MM.1S (cell line): ENCODE measurements at places on chromosomes 2 and 18.
A peak's percentile ranks its signal among the peaks of the same experiment; 100 is the strongest.

DNA sequence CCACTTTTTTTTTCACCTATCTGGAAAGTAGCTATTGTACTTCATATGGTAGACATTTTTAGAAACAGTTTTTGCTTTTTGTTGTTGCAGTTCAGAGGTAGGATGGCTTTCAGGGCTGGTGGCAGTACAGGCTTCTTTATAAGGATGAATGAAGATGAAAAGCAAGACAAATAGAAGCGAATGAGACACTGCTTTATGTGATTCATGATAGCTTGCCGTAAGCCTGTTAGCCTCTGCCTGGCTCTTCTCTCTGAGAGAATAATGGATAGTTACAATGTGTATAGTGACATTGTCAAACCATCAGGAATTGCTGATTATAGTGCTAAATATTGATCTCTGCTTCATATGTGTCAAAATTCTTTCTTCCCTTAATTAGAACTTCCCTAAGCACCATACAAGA is 173.7 kb downstream of the NR4A2 start:
- no peak for DNase-seq

GRCh38 chr2:240467659-240468302 is 32.3 kb downstream of the GPC1 start:
- DNase-seq: no peak

DNA sequence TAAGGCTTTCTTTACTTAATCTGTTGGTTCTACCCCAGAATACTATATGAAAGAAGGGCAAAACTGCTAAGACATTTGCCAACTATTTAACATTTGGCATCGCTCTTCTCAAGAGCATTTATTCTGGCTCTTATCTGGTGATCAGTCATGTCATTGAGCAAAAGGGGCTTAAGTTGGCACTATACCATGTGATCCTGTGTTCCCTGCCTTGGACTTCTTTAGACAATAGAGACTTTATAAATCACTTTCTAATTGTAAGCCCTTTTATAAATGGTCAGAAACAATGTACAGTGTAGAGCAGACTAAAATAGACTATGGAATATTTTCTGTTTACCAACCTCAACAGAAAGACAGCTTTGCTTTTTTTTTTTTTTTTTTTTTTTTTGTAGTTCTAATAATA is 52.1 kb downstream of the GTF3C3 start:
- DNase-seq: no peak

- DNase-seq: no peak
These were observed 708.4 kb downstream of the RNF144A start for GRCh38 chr2:7625392-7626138.

DNA sequence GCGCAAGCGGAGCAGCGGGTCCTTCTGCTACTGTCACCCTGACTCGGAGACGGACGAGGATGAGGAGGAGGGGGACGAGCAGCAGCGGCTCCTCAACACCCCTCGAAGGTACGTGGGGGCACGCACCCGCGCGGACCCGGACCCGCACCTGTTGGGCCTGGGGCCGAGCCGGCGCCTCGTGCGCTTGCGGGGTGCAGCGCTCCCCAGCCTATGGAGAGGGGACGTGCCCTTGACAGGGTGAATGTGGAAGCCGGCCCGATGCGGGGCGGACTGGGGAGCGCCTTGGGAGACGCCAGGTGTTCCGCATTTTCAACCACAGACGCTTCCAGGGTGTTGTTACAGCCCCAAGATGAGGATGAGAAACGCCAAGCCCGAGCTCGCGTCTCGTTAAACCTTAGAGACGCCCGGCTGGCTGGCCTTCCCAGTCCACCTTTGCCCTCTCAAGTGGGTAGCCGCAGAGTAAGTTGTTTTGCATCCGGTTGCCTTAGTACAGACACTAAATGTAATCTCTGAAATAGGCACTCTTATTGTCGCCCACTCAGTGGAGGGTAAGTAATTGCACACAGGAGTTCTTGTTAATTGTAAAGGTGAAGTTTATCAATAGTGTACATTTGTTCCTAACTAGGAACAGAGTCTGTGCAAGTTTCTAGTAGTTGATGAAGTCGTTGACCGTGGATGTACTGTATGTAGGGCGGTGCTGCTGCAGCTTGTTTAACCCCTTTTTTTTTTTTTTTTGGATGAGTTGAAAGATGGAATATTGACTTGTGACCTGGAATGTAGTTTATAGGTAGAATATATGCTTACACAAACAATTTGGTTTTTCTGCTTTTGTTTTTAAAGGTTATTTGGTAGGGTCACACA is 815 bp downstream of the GMCL1 start:
- peak; percentile 41 for DNase-seq

GRCh38 chr2:21910832-21911507 is 787.2 kb downstream of the TDRD15 start:
- peak; percentile 75 for DNase-seq

- DNase-seq: peak; percentile 60
These were observed 3.3 kb upstream of the SPRED2 start for GRCh38 chr2:65435625-65436168.

DNA sequence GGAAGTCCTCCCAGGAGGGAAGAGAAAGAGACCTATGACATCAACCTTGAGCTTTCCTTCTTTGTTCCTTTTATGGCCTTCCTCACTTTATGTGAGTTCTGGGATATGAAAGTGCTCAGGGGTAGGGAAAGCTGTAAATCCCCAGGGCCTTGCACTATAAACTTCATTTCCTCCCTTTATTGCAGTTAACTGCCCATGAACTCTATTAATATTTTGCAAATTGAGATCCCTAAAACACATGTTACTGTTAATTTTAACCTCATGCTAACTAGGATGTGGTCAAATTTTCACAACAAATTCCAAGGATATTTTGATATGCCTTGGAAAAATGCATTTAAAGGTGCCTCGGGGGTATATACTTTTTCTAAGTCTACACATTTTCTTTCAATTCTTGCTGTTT is 359.9 kb downstream of the OSR1 start:
- no peak for DNase-seq

- no peak for DNase-seq
These were observed 621.2 kb downstream of the DCDC2C start for GRCh38 chr2:4324531-4324930.

DNA sequence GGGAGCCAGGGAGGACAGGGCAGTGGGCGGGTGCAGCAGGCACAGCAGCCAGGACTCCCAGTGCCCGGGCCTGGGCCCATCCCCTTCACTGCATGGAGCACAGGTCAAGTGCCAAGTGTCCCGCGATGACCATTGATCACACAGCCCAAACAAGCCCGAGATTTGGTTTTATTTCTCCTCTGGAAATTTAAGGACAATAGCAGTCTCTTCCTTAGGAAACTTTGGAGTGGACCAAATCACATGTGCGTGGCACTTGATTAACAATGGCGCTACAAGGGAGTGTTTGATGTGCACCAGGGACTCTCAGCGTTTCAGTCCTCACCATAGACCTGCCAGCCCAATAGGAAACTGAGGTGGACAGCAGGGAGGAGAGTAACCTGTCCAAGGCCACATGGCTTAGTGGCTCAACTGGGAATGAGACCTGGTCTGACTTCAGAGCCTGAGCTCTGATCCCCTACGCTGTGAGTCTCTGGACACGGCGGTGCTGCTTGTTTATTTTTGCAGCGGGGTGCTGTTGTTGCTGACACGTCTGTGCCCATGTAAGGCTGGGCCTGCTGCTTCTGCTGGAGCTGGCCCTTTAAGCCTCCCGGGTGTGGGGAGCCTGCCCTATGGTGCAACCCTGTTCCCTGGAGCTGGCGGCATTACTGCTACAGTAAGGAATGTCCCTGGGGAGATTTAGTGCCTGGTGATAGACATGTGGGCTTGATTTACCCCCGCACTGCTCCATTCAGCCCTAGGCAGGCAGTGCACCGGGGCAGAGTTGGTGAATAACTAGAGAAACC is 194.2 kb downstream of the INHBB start:
- no peak for DNase-seq

DNA sequence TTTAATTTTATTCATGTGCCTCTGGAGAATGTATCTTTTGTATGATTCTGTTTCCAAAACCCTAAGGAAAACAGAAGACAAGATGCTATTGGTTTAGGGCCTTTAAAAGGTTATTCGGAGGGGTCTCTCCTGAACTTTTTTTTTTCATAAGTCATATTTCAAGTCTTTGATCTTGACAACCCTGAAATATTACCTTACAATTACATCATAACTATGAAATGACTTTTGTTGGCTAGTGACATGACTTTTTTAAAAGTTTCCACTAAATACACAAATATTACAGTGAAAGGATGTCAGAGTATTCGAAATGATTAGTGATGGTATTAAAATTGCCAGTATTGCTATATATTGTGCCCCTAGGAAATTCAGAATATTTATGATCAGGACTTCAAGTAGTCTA is 31.8 kb upstream of the FZD7 start:
- no peak for DNase-seq

GRCh38 chr2:195984923-195985726 is 83.5 kb downstream of the DNAH7 start:
- no peak for DNase-seq
